ENCODE measurements at places on chromosomes 1 and 21.

- no peak for DNase-seq
Measured at GRCh38 chr21:42324896-42325295, 9.7 kb upstream of the TFF3 start.

- peak; percentile 94 for DNase-seq
Measured at GRCh38 chr1:234611225-234611846, 1.4 kb upstream of the IRF2BP2 start.

GRCh38 chr1:31791131-31791858, 24.5 kb downstream of the SPOCD1 start:
- no peak for DNase-seq

DNA sequence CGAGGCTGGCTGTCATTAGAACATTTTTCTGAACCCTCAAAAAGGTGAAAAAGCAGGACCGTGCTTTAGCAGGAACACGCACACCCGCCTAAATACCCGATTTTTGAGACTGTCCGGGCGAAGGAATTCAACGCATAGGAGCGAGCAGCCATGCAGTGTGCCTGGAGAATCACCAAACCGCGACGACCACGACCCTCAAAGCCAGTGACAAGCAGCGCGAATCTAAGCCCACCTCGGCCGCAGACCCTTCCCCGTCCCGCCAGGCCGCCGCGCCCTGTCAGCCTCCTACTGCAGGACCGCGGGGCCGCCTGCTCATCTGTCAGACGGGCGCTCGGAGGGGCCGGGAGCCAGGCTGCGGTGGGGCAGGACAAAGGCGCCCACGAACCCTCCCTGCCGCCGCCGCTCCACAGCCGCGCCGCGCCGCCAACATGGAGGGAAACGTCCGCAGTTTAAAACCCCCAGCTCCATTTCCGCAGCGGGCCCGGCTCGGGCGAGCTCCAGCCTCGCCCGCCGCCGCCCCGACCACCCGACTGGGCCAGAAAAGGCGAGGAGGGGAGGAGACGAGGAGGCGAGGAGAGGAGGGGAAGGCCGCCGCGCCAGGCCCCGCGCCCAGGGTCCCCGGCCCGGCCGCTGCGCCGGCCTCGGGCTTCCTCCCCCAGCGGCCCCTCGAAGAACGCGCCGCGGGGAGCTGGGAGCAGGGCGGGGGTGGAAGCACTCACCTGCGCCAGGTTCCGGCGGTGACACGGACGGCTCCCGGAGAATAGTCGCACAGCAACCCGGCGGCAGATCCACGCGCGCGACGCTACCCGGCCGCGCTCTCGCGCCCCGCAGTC, at the start of gene LBR:
TSS of gene LBR (minus strand) at position 804 of the 833 bp plus-strand sequence. CDS start 3,963 bp downstream, outside the sequence.
- peak; percentile 41 for DNase-seq

GRCh38 chr1:243288062-243288461, 32.2 kb downstream of the SDCCAG8 start:
- no peak for DNase-seq

DNA sequence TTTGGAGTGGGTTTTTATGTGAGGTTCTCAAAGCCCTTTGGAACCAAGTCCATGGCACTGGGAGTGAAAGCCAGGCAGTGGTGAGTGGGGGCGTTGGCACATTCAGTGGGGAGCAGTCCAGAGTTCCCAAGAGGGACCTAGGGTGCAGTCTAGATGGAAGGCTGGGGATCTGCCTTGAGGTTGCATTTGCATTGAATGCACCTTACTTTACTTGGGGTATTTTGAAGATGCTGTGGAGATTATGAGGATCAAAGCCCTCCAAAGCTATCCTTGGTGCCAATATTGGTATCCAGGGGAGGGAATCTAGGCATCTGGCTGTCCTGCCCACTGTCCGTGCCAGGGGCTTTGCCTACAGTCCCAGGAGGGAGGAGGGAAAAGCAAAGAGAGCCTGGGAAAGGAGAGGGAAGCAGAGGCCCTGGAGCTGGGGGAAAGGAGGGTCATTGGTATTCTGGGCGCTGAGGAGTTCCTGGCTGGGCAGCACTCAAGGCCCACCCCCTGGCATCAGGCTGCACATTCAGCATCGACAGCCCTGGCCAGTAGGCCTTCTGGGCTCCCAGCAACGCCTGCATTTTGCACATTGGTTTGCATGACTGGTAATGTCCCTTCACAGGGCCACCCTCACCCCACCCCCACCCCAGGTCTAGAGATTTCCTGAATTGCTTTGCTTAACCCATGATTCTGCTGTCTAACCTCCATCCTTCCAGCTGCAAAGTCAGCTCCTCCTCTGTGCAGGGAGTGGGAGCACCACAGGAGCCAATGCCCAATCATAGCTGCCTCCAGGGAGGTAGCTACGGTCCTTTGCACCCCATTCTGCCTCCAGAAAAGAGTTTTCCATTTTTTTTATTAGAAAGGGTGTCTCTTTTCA, 843 bp upstream of the BCAN start:
- DNase-seq = no peak

DNA sequence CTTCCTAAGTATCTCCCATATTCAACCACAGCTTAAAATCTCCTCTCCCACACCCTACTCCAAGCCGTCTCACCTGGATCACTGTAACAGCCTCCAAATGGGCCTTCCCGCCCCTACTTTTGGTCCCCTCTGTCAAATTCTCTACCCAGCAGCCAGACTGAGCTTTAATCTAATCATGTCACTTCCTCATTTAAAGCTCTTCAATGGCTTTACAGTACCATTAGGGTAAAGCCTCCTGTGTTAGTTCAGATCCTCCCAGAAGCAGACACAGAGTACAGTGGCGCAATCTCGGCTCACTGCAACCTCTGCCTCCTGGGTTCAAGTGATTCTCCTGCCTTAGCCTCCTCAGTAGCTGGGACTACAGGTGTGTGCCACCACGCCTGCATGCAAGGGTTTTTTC, 46.8 kb upstream of the PSEN2 start:
- no peak for DNase-seq

- DNase-seq = no peak
Measured at GRCh38 chr1:38133304-38133703, 86.7 kb upstream of the POU3F1 start.

DNA sequence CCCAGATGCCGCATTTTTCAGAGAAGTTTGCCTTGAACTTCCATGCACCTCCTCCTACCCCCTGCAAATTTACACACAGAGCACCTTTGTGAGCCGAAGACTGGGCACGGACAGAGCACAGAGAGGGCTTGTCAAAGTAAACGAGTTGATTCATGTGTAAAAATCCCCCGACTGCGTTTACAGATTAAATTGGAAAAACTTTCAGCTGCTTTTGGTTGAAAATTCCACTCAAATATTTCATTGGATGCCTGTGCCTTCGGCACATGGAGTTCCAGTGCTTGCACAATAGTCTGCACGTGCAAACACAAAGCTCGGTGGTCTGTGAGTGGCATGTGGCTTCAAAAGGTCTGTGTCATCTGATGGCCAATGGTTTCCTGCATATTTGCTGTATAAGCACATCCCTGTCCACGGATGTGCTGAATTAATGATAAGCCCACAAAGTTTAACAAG, 177.5 kb downstream of the SETD4 start:
- peak; percentile 13 for DNase-seq

GRCh38 chr1:82710091-82710490, 909.4 kb downstream of the ADGRL2 start:
- no peak for DNase-seq

DNA sequence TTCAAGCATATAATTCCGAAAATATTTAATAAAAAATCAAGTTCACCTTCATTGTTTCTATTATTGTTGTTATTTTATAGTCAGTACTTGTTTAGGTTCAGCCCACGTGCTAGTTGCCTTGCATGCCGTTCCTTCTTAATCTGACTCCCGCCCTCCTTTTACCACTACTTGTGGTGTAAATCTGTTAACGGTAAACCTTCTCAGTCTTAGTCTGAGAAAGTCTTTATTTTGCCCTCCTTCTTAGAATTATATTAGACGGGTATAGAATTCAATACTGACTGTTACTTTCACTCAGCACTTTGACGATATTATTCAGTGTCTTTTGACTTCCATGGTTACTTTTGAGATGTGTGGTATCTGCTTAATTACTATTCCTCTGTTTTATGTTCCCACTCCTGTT, 104.8 kb downstream of the RGL1 start:
- DNase-seq = no peak

DNA sequence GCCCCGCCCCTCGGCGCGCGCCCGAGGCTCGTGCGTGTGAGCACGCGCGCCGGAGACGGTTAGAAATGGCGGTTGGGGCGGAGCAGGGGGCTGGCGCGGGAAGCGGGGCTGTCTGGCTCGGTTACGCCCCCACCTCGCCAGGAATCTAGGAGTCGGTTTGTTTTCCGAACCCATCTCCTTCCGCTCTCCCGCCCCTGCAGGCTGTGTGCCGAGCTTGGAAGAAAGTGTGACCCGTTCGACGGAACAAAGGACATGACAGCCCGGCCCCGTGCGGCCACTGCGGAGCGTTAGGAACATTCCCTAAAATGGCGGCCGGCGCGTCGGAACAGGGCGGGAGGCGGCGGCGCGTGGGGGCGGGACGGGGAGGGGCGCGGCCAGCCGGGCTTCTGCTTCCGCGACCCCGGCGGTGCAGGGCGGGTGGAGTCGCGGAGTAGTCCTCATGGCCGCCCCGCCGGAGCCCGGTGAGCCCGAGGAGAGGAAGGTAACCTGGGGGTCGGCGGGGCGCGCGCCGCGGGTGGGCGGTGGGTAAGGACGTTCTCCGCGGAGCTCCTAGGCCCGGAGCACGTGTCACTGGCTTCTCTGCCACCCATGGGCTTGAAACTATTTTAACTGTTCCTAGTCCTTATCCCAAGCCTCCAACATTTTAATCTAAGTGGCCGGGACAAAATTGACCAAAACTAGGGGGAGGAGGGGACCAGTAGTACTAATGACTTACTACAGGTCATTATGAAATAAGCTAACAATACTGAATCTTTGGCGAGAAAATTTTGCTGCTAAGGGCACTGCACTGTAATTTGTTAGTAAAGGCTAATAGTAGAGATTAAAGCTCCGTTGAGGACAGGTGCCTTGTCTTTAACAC, at the start of gene COX20:
TSS of gene COX20 (plus strand) at position 383 of the 859 bp plus-strand sequence. CDS start at position 440, 57 bp downstream.
- peak; percentile 92 for DNase-seq

GRCh38 chr1:243850452-243851256, 611 bp upstream of the AKT3 start:
- DNase-seq = peak; percentile 69

DNA sequence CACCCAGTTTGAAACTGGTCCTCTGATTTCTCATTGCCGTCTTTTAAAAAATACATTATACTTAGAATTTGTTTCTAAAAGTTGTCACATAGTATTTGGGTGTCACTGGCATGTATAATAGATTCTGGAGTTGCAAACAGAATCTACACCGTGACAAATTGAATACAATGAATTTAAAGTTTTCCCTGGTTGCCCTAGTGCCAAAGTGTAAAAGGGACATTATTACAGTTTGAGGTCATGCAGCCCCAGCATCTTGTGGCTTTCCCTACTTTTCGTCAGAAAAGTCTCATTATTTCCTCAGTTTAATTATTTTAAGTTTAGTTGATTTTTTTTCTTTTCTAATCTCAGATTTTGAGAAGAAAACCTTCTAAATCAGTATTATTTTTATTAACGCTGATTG, 155.9 kb downstream of the DISP1 start:
- no peak for DNase-seq

GRCh38 chr1:98331718-98332311, 329.7 kb upstream of the SNX7 start:
- peak; percentile 17 for DNase-seq

GRCh38 chr1:111789142-111789541, 33.4 kb downstream of the DDX20 start:
- peak; percentile 49 for DNase-seq

GRCh38 chr1:20325844-20326420, 35.3 kb downstream of the VWA5B1 start:
- no peak for DNase-seq

GRCh38 chr1:11784993-11785769, 20.6 kb downstream of the MTHFR start:
- peak; percentile 75 for DNase-seq

GRCh38 chr1:234163267-234163919, 209.9 kb upstream of the COA6 start:
- no peak for DNase-seq

DNA sequence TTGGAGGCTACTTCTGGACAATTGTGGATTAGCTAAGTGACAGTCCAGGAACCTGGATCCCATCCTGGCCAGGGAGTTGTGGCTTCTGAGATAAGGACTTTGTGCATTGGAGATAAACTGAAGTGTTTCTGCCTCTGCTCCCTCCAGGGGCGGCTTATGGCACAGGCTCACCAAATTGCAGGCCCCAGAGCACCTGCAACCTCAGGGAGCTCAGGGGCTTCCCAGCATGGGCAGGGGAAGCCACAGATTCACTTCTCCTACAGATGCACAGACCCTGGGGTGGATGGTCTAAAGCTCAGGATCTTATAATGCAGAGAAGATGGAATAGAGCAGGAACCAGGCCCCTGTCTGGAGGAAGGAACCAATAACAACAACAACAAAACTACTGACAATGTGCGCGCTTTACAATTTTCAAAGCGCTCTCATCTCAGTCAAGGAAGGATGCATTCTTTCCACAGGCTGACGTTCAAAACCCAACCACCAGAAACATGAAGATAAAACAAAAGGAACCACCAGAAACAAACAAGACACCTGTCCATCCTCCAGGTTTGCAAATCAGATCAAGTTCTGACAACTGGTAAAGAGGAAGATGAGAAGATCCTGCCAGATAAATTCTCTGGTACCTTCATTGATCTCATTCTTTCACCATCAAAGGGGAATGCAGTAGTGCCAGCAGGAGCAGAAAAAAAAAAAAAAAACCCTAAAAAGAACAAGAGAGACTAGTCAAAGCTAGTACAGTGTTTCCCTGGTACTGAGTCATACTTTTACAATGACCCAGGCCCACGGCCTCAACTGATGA, 121.0 kb upstream of the IRF2BP2 start:
- peak; percentile 93 for DNase-seq

DNA sequence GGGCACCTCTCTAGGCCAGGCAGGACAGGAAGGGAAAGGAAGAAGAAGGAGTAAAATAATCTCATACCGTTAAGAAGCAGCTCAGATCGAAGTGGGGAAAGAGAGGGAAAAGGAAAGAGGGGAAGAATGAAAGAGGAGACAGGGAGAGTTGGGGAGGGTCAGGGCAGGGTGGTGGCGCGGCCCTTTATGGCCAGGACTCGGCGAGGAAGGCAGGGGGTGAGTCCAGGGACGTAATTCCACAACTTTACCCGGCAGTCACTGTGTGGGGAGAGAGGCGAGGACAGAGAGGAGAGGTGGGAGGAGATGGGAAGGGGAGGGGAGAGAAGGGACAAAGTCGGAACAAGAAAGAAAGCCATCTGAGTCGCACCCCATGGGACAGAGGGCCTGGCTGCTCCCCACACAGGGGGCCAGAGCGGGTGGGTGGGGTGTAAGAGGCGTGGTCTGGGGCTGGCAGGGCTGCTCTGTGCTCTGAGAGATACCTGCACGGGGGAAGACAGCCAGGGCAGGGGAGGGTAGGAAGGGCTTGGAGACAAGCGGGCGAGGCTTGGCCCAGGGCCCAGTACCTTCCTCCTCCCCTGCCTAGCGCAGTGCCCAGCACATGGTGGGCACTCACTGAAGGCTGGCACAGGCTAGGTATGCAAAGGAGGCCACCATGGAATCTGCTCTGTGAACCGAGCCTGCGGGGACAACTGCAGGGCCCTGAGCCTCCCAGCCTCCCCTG, 49.4 kb downstream of the KIF21B start:
- DNase-seq = no peak

Measured in cardiac fibroblast (primary cell).